Uterine smooth muscle cell (primary cell): ENCODE measurements at places on chromosomes 2 and 18. TPM values are rescaled to one million over a fixed set of nuclear protein-coding genes. Genes with fewer than 3 reads are reported as not detected.

Gene C2orf69
- 13.4 and 21.8 TPM in 2 replicates for total RNA-seq

Gene ARHGAP25
- total RNA-seq = 1.1 and 3.7 TPM in 2 replicates

Gene SETBP1
- 2.2 and 3.2 TPM in 2 replicates for total RNA-seq

Gene POMC
- 1.1 and 1.7 TPM in 2 replicates for total RNA-seq

Gene CFAP65
- total RNA-seq = not detected in 2 replicates

Gene NTSR2
- not detected in 2 replicates for total RNA-seq

Gene SLC5A7
- not detected in 2 replicates for total RNA-seq

Gene FN1
- total RNA-seq = 2,380 and 5,716 TPM in 2 replicates

Gene C2orf81
- 1.00 and 1.4 TPM in 2 replicates for total RNA-seq

Gene ALPP
- not detected in 2 replicates for total RNA-seq

Gene TXNDC2
- total RNA-seq = 0.12 and 0.22 TPM in 2 replicates

Gene SPATA3
- not detected in 2 replicates for total RNA-seq

Gene GKN2
- not detected in 2 replicates for total RNA-seq

Gene SCYGR4
- total RNA-seq = not detected in 2 replicates
